Activated CD8-positive, alpha-beta T cell treated with anti-CD3 and anti-CD28 coated beads for 36 hours (primary cell): ENCODE measurements at places on chromosomes 2 and 18.
A peak's percentile ranks its signal among the peaks of the same experiment; 100 is the strongest.

- no peak for DNase-seq
- peaks cover 3% of the 10 kb centered on the region for H3K4me1 ChIP-seq
- H3K4me3 ChIP-seq, result no peak overlapping the region
- no peaks in the 10 kb centered on the region for H3K36me3 ChIP-seq
- no peak overlapping the region for H3K27ac ChIP-seq
- H3K27me3 ChIP-seq, result peaks cover 17% of the 10 kb centered on the region
These were observed 31.7 kb downstream of the CELF4 start for GRCh38 chr18:37533647-37534584.

- peak; percentile 44 for DNase-seq
- H3K36me3 ChIP-seq, result peaks cover 74% of the 10 kb centered on the region
- H3K27ac ChIP-seq, result peak overlapping the region; percentile 99
- peaks cover 98% of the 10 kb centered on the region for H3K4me1 ChIP-seq
- H3K4me3 ChIP-seq, result peak overlapping the region; percentile 85
- no peaks in the 10 kb centered on the region for H3K27me3 ChIP-seq
These were observed 161.4 kb downstream of the BCL2 start for GRCh38 chr18:63158012-63158631.

GRCh38 chr2:226979004-226979403, 143.2 kb downstream of the RHBDD1 start:
- H3K27me3 ChIP-seq, result no peaks in the 10 kb centered on the region
- H3K36me3 ChIP-seq, result peaks cover 10% of the 10 kb centered on the region
- peaks cover 22% of the 10 kb centered on the region for H3K4me1 ChIP-seq
- H3K27ac ChIP-seq, result no peak overlapping the region
- DNase-seq, result no peak
- no peak overlapping the region for H3K4me3 ChIP-seq

DNA sequence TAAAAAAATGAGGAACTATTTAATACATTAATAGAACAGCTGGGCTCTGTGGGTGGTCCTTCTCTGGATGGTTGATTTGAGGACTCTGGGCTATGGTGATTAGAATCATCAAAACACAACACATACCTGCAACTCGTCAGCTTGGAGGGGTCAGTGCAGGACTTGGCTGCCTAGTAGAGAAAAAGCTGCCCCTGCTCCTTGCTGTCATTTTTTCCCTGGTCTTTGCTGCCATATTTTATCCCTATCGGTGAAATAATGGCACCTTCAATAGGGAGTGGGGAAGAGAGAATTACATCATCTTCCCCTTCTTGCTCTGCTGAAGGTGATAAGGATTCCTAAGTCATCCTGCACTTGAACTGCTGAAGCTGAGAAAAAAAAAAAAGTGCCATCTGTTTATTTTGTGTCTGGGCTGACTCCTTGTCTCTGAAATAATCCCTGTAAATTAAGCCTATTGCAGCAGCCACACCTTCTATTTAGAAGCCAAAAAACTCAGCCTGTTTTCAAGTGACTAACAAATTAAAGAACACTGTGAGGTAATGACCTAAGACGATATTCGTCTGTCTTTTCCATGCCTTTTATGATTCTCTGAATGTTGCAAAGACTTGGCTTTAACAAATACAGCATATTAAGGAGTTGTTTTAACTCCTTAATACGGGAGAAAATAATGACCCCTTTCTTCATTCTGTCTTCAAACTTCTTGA, 89.3 kb downstream of the ACVR1 start:
- H3K27me3 ChIP-seq, result no peaks in the 10 kb centered on the region
- H3K4me1 ChIP-seq, result peaks cover 40% of the 10 kb centered on the region
- no peak overlapping the region for H3K27ac ChIP-seq
- H3K4me3 ChIP-seq, result no peak overlapping the region
- H3K36me3 ChIP-seq, result no peaks in the 10 kb centered on the region
